ENCODE measurements at places on chromosomes 1 and 21. TPM values are rescaled to one million over a fixed set of nuclear protein-coding genes. Genes with fewer than 3 reads are reported as not detected.

DNA sequence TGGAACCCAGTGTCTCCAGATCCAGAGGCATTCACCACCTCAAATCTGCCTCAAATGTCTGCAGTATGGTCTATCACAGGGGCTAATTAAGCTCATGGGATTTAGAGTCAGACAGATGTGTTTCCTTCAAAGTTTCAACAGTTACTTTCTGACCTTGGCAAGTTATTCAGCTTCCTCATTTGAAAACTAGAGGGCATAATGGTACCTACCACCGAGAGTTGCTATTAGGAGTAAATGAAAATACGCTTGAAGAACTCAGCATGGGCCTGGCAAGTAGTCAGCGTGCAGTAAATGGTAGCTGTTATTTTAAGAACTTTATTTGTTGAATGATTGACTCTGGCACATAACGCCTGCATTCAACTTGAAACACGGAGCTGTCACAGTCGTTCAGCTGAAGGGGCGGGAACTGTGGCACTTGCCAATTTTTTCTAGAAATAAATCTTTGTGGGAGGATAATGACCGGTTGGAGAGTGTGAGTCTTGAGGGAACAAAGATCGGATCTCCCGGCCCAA, 1.2 kb upstream of the CAP1 start:
- no peak for DNase-seq

DNA sequence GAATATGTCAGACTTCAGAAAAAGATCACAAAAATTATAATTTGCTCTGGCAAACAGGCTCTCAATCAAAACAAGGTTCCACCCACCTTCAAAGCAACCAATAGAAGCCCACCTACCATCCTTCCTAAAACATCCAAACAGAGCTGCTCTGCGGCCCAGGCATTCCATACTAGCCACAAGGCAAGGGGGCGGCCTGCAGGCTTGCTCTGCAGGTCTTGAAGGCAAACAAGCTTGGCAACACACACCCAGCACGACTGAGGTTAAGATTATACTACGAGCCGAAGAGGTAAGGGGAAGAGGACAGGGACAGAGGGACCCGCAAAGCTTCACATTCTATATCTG, 207.3 kb downstream of the SLC45A1 start:
- DNase-seq, result peak; percentile 58

- DNase-seq, result no peak
Measured at GRCh38 chr1:32521165-32521564, 18.1 kb upstream of the ZBTB8A start.

Gene KAZN
- total RNA-seq, result 8.6 TPM
